ENCODE measurements at places on chromosomes 16 and 17.

DNA sequence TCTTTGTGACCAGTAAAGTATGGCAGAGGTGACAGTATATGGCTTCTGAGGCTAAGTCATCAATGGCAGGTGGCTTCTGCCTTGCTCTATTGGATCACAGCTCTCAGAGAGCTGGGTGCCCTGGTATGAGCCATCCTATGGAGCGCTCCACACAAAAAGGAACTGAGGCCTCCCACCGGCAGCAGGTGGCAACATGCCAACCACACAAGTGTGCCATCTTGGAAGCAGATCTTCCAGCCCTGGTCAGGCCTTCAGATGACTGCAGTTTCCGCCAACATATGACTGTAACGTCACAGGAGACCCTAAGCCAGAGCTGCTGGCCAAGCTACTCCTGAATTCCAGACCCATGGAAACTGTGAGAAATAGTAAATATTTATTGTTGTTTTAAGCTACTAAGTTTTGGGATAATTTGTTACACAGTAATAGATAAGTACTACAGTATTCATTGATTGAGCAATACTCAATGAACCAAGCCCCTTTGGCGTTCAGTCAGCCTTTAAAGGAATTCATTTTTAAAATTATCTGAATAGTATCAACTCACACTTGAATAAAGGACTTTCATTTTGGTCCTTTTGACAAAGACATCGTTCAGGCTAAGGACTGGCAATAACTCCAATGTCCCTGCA is 69.4 kb upstream of the LHX1 start:
- DNase-seq: no peak

GRCh38 chr16:72814226-72814625 is 233.7 kb downstream of the ZFHX3 start:
- DNase-seq: no peak

GRCh38 chr17:34389126-34389750 is 26.2 kb upstream of the CCL1 start:
- DNase-seq: no peak

DNA sequence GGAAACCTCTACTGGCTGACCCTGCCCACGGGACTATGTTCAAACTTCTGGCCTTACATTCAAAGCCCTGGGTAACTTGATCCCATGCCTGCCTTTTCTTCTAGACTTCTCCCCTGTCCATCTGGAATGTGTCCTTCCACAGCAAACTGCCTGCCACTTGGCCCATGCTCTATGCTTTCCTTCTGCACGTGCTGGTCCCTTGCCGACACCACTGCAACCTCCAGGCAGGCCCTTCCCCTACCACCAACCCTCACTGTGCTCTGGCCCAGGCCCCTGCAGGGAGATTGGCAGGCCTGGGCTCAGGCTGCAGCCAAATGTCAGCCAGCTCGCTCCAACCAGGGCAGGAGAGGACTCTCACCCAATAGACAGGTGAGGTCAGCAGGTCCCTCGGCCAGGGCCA is 11.0 kb downstream of the HSD11B2 start:
- no peak for DNase-seq

DNA sequence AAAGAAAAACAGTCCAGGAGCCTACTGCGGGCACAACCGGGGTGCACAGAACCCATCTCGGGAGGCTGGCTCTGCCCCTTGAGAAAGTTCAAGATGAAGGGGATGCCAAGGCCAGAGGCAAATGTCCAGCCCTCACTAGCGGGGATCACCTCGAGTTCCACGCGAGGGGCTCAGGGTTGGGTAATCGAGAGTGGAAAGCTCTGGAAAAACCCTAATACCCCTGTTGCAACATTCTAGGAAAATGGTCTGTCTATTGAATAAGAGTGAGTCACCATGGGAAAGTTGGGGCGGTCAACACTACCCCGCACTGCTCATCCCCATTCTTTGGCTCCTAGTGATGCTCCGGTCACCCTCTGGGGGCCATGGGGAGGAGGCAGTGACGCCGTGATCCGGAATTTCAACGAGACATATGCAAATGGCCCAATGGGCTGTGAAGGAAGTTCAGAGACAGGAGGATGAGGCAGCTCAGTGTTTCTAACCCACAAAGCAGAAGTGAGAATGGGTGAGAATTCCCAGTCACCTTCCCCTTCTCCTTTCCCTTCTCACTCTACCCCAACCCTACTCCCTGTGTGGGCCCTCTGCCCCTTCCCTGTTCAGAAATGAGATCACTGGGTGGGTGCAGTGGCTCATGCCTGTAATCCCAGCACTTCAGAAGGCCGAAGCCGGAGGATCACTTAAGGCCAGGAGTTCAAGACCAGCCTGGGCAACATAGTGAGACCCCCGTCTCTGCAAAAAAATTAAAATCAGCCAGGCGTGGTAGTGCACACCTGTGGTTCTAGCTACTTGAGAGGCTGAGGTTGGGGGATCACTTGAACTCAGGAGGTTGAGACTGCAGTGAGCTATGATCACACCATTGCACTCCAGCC is 22.4 kb downstream of the SOCS3 start:
- DNase-seq: no peak

DNA sequence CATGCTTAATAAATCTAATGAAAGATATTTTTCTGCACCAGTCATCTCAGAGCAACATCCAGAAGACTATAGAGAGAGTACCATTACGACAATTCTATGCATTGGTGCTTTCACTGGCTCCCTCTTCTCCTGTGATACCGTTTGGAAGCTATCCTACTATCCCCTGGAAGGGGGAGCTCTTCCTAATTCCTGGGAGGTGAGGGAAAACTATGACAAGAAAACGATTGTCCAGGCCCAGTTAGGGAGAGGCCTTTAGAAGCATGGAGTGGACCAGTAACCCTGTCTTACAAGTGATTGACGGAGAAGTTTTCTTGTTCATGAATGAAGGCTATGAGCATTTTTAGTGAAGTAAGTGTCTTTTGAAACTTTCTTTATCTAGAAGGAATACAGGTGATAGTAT is 150.2 kb downstream of the TANC2 start:
- no peak for DNase-seq

DNA sequence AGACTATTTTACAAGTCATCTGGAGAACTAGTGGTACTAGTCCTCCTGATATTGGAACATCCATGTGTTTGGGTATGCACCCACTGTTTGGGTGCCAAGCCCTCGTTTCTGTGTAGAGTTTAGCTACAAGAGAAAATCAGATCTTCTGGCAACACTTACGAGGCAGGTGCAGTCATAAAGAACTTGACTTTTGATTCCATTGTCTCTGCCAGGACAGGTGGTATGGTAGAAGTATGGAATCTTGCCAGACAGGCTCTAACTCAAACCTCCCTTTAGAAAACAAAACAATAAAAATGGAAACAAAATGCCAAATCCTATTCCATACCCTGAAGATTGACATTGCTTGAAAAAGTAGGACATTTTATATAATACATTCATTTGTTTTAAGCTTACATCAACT is 16.0 kb downstream of the RNF43 start:
- DNase-seq: no peak

GRCh38 chr17:69406941-69407340 is 7.6 kb upstream of the MAP2K6 start:
- no peak for DNase-seq

DNA sequence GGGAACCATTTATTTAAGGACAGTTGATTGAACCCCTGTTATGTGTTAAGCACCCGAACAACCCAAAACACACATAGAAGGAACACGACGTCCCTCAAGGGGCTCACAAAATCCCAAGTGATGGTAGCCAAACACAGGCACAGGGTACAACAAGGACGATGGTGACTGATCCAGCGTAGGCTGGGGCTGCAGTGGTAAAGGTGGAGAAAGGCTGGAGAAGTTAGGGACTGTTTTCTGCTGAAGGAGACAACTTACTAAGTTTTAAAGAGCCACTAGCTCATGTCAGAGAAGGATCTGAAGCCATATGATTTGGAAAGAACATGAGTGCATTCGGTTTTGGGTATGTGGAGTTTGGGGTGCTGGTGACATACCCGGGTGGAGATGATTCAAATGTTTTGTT is 229.6 kb upstream of the TNRC6C start:
- no peak for DNase-seq

GRCh38 chr17:69525920-69526841 is 111.7 kb downstream of the MAP2K6 start:
- peak; percentile 46 for DNase-seq

GRCh38 chr17:1089915-1090314 is 89.9 kb downstream of the ABR start:
- DNase-seq: no peak

DNA sequence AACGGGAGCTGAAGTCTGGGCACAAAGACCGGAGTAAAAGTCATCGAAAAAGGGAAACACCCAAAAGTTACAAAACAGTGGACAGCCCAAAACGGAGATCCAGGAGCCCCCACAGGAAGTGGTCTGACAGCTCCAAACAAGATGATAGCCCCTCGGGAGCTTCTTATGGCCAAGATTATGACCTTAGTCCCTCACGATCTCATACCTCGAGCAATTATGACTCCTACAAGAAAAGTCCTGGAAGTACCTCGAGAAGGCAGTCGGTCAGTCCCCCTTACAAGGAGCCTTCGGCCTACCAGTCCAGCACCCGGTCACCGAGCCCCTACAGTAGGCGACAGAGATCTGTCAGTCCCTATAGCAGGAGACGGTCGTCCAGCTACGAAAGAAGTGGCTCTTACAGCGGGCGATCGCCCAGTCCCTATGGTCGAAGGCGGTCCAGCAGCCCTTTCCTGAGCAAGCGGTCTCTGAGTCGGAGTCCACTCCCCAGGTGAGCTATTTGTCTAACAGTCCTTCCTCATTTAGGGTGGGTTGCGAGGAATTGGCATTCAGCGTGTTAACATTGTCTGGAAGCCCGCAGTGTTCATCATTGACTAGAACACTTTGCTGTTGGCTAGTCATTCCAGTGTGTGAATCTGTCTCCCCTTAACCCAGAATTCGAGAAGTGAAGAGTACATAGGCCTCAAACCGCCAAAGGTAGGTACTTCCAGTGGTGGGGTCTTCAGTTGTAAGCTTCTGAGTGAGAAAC is 1.5 kb downstream of the CDK12 start:
- DNase-seq: no peak
